ENCODE measurements at places on chromosomes 5 and 9. TPM values are rescaled to one million over a fixed set of nuclear protein-coding genes. Genes with fewer than 3 reads are reported as not detected.

WDR38 gene
- not detected for total RNA-seq

CD72 gene
- total RNA-seq = 2.4 TPM

BTNL8 gene
- total RNA-seq = 0.59 TPM

DNA sequence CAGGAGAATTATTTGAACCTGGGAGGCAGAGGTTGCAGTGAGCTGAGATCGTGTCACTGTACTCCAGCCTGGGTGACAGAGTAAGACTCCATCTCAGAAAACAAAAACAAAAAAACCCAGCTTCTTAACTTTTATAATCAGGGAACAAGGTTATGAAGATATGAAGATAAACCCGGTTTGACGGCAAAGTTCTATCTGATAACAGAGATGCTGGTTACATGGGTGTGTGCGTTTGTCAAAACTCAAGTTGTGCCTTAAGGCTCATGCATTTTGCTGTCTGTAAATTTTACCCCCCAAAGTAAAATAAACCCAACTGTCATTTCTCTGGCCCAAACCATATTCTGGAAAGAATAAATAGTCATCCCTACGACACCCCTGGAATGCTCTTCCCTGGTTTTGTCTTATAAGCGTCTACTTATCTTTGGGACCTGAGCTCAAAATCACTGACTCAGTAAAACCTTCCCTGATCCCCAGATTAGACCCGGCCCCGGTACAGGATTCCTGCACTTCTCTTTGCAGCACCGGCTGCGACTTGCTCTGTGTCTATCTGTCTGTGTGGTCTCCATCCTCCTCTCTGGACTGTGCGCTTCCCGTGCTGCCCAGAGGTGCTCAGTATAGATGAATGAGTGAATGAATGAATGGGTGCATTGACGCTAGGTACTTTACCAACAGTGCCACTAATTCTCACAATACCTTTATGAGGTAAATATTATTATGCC, 172.2 kb downstream of the DAB2IP start:
- DNase-seq = no peak

DNA sequence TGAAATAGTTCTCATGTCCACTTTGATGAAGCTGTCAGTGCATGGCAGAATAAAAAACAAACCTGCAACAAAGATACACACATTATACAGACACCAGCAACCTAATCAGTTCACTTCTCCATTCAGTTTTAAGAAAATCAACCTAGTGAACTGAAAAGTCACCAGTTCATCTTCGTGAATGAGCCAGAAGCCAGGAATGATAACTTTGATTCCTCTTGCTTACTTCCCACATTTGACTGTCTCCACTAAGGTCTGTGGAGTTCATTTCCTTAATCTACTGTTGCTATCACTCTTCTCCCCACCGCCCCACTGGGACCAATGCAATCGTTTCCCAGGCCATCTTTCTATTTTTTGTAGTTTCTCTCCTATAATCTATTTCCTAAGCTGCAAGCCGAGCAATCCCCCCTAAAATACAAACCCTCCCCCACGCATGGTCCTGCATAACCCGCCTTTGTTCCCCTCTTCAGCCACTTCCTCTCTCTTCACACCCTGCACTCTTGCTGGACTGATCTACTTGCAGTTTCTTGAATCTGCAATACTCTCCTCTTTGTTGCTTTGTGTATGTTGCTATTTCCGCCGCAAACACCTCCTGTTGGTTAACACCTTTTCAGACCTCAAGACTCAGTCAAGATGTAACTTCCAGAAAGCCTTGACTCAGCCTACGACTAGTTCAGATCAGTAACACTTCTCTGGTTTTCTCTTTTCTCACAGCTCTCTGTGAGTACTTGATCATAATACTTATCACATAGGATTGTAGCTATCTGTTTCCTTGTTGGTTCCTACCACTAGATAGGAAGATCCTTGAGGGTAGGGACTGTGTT, 16.6 kb downstream of the STOM start:
- DNase-seq = no peak

- DNase-seq = no peak
Measured at GRCh38 chr9:113255438-113255837, 19.9 kb downstream of the CDC26 start.

GRCh38 chr5:80239680-80240367, 16.0 kb downstream of the SERINC5 start:
- no peak for DNase-seq

DNA sequence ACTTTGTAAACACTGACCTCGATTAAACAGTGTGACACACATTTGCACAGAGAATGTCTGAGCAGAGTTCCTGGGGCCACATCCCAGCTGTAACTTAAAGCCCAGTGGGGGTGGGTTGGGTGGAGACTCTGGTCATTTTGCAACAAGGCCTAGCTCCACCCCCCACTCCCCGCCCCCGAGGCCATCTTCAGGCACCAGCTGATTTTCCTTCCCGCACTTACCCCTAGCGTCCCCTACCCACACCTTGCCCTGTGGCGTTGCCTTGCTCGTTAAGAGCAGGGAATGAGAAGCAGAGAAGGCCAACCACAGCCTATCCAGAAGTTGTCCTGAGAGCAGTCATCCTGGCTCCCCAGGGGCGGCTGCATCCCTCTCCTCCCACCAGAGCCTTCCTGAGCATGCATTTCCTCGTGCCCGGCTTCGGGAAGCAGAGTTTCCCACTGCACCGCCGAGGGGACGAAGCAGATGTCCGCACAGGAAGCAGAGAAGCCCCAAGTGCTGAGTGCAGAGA, 101.7 kb upstream of the SARDH start:
- peak; percentile 74 for DNase-seq

DNA sequence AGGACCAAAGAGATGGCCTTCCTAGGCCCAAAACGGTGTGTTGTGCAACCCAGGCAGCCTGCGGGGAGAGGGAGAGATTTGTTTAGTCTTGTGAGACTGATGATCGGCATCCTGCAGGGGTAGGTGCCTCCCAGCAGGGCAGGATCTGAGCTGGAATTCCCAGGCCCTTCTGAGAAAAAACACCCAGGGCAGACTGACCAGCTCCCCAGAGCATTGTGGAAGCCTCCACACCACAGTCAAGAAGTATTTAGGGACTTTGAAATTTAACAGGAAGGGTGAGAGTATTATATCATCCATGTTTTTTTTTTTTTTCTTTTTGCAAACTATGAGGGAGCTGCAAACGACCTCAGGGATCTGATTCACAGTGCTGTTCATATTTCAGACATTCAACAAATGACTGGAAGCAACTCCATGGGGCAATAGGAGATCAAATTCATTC, 104.5 kb upstream of the LHFPL2 start:
- DNase-seq = no peak

Measured in endothelial cell (in vitro differentiated cells).